Stimulated activated CD4-positive, alpha-beta T cell treated with anti-CD3 and anti-CD28 coated beads, TNF-alpha, amount 100 ng/mL, for 24 hours (primary cell): ENCODE measurements at places on chromosomes 12 and 14.

DNA sequence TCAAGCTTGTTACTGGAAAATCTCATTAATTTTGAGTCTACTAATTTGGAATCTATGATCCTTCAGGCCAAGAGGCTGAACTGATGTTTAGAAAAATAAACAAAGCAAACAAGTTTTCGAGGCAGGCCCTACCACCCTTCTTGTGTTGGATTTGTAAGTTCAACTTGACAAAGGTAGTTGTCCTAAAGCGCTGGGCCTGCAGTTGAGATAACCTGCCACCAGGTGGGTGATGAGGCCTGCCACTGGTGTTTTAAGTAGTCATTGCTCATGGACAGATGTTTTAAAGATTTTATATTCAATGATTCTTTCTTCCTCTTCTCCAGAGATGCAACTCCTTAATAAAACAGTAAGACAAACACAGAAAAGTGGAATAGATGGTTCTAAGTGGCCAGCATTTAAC is 19.4 kb downstream of the ACVRL1 start:
- DNase-seq = peak; percentile 55

- DNase-seq = no peak
Measured at GRCh38 chr12:19894050-19894449, 454.8 kb downstream of the AEBP2 start.

DNA sequence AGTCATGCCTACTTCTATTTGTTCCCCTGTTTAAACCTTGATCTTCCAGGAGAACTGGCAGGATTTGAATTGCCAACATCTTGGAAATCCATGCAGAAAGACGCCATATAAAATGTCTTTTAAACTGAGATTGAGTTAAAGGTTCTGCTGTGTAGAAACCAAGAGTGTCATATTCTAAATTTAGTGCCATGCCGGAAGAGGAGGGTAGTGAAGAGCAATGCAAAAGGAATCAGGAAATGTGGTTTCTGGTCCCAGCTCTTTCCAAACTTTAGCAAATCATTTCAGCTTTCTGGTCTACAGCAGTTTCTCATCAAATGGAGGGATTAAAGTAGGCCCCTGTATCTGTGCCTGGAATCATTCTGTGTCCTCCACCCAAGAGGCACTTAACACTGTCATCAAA is 85.7 kb downstream of the BTG1 start:
- no peak for DNase-seq

GRCh38 chr14:61429316-61429715 is 107.9 kb downstream of the PRKCH start:
- DNase-seq = no peak

GRCh38 chr12:2776129-2776806 is 18.5 kb upstream of the FKBP4 start:
- DNase-seq = no peak

DNA sequence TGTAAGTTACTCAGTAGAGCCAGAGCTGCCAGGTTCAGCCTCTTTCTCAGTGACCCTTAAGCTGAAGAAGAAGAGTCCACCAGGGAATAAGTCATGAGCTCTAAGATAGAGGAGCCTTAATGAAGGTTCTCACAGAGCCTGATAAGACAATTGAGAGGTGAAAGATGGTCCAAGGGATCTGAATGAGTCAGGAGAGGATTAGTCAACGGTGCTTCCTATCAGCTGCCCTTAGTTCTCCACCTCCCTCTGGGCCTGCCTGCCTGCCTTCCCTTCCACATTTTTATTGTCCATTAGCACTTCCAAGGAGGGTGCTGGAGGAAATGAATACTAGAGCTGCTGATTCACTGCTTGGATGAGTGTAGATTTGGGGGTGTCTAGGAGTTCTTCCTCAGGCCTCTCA is 161.7 kb upstream of the RMST start:
- no peak for DNase-seq

- DNase-seq = no peak
Measured at GRCh38 chr14:49250109-49250508, 336.1 kb downstream of the RPS29 start.

DNA sequence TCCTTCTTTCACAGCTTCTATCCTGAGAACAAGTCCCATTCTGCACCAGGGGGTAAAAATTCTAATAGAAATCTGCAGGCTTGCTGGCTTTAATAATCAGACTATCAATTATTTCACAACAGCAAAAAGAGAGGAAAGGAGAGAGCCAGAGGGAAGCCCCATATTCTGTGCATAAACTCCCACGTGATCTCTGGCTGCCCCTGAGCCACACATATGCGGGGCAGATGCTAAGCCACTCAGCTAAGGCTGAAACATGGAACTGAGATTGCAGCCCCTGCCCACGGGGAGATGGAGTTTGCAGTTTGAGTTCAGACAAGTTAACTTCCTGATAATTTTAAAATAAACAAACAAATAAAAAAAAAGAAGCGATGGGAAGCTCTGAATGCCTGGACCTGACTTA is 254.4 kb upstream of the CCDC196 start:
- DNase-seq = no peak

DNA sequence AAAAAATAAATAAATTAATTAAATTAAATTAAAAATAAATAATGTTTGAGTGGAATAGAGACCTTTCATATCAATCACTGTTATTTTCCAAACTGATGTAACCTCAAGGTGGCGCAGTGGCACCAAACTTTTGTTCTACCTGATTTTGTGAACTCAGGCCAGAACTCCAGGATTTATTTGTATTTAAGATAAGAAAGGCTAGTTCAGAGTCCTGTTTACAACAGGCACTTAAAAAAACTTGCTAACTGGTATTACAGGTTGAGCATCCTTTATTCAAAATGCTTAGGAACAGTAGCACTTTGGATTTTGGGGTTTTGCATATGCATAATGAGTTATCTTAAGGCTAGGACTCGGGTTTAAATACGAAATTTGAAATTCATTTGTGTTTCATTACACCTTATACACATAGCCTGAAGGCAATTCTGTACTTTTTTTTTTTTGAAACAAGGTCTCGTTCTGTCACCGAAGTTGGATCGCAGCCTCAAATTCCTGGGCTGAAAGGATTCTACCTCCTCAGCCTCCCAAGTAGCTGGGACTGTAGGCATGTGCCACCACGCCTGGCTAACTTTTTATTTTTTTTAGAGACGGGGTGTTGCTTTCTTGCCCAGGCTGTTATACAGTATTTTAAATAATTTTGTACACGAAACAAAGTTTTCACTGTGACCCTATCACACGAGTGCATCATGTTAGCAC is 32.4 kb downstream of the YY1 start:
- DNase-seq = no peak

- no peak for DNase-seq
Measured at GRCh38 chr14:35072226-35072625, 26.2 kb downstream of the FAM177A1 start.

- no peak for DNase-seq
Measured at GRCh38 chr12:94222351-94223084, 74.1 kb downstream of the PLXNC1 start.
